Glutamatergic neuron (in vitro differentiated cells): ENCODE measurements at places on chromosomes 1 and 21.
A peak's percentile ranks its signal among the peaks of the same experiment; 100 is the strongest.

DNA sequence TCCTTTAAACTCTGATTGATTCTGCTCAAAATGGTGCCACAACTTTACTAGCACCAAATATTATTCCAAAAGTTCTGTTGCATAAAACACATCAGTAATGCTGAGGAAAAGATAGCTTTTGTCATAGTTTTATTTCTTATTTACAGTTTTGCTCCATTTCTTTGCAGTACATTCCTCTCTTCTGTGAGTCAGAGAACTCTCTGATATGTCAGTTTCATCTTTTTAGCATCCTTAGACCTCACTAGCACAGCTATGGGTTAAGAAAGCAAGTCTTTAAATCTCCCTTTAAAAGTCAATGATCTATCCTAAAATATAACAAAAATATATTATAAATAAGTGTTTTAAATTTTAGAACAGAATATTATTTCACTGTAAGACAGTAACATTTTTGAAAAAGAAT is 356.6 kb upstream of the SNX7 start:
- no peak for DNase-seq

GRCh38 chr21:37195059-37195458 is 72.1 kb downstream of the VPS26C start:
- DNase-seq, result peak; percentile 63

- no peak for DNase-seq
These were observed 48.2 kb downstream of the SPSB1 start for GRCh38 chr1:9340864-9341263.

DNA sequence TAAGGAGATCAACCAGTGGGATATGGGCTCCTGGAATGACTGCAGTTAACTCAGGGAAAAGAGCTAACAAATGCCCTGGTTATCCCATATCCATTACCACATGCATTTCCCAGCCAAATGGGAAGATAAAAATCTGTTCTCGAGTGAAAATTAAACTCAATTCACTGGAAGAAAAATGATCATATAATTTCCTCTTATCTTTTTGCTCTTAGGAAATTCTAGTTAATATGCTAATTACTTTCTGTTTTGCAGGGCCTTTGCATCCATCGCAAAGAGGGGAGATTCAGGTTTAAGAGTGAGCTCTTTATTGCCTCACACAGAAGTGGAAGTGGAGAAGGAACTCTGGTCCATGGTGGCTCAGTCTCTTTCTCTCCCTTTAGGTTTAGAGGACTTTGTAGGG is 3.9 kb upstream of the IL24 start:
- no peak for DNase-seq

DNA sequence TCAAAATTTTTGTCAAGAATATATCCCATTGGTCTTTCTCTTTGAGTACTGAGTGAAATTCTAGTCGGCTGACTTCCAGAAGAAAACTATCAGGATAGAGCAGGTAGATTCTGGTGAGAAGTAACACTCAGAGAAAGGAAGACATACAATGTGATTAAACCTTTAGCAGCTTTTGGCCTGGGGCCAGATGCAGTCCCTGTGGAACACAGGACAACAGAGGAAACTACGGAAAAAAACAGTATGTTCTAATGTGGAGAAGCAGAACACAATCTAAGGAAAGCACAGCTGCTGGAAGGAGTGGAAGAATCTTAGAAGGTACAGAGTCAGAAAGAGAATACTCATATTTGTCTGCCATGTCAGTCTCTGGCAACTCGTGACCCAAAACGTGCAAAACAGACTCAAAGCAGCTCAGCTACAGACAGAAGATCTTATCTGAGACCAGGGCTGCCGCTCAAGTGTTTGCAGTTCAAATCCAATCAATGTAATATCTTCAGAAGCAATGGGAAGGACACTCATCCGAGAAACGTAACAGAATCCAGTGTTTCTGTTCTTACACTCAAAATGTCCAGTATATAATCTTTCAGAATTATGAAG is 283.8 kb downstream of the MRPL39 start:
- DNase-seq, result peak; percentile 22

DNA sequence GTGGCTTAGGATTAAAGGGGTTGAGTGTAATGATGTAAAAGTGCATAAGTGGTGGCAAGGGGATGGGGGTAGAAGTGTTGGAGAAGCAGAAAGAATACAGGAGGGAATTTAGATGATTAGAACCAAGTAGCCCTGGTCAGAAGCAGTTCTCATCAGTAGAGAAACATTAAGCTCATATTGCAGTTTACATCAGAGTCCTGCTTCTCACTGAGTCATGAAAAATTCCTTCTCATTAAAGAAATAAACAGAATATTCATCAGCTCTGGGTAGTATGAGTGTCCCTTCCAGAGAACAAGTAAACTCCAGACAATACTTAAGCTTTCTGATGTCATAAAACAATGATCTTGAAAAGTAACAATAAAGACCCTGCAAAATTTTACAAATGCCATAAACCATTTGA is 36.5 kb downstream of the LRRIQ3 start:
- no peak for DNase-seq

DNA sequence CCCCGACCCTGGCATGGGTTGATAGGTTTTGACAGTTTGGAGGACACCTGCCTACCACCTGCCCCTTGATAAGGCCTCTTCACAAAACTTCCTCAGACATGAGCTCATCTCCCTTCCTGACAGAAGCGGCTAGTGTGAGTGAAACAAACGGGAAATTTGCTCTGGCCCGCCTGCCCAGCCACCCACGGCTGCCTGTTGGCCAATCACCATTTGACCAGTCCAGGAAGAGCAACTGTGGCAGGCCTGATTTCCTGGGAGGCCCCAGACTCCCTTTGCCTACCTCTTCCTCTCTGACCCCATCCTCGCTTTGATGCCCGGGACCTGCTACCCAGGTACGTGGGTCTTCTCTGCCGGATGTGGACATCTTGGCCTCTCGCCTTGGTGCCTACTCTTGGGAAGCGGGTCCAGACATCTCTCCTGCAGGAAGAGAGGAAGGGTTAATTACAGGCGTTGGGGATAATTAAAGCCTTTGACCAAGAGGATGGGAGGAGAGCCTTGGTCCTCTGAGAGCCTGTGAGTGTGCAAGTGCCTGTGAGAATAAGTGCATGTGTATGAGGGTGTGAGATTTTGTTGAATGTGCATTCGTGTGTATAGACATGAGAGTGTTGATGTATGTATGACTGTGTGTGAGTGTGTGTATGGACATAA is 1.1 kb upstream of the EPHA2 start:
- DNase-seq, result no peak

GRCh38 chr1:247182994-247183393 is 11.2 kb upstream of the ZNF124 start:
- no peak for DNase-seq
